ENCODE measurements at places on chromosomes 7 and 10. TPM values are rescaled to one million over a fixed set of nuclear protein-coding genes. Genes with fewer than 3 reads are reported as not detected.

DNA sequence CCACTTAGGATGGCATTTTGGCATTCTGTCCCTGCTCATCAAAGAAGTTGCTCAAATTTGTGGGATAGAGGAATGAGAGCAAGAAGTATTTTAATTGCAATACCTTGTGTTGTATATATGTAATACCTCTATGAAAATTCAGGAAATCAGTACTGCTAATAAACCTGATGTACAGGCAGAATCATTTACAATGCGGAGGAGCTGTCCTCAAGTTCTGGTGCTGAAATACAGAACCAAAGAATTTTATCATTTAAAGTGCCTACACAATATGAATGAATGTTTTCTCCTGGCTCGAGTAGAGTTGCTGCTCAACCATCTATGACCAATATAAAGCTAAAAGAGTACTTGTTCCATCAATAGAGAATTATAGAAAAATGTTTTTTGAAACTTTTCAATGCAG is 305.8 kb downstream of the PLXNA4 start:
- no peak for DNase-seq
- H3K27ac ChIP-seq = no peak overlapping the region
- no peaks in the 10 kb centered on the region for H3K4me1 ChIP-seq
- no peaks in the 10 kb centered on the region for H3K27me3 ChIP-seq
- no peaks in the 10 kb centered on the region for H3K36me3 ChIP-seq
- H3K4me3 ChIP-seq = no peak overlapping the region

DNA sequence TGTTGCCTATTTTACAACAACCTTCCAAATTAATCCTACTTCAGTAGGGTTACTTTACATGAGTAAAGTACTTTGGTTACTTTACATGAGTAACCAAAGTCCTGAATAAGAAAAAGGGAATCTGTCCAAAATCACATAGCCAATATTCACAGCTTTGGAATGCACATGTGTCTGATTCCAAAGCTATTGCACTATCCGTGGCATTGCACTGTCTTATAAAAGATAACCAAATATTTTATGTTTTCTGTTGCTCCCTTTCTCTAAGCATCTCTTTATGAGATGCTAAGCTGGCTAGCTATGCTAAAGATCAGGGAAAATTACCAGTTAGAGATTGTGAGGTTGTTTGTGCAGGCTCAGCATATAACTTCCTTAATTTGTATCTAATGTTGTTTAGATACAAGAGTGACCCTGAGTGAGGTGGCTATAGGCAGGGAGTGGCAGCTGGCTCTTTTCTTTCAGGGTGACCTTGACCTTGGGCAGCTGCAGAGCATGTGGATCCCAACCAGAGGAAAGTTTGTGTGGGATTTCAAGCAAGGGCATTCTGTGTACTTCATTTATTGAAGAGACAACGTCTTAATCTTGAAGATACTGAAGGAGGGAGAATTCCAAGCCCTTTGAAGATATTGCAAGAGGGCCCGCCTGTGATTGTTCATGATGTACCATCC is 366.1 kb upstream of the ANKRD30A start:
- no peak overlapping the region for H3K27ac ChIP-seq
- no peaks in the 10 kb centered on the region for H3K4me1 ChIP-seq
- no peak overlapping the region for H3K4me3 ChIP-seq
- H3K36me3 ChIP-seq = no peaks in the 10 kb centered on the region

DNA sequence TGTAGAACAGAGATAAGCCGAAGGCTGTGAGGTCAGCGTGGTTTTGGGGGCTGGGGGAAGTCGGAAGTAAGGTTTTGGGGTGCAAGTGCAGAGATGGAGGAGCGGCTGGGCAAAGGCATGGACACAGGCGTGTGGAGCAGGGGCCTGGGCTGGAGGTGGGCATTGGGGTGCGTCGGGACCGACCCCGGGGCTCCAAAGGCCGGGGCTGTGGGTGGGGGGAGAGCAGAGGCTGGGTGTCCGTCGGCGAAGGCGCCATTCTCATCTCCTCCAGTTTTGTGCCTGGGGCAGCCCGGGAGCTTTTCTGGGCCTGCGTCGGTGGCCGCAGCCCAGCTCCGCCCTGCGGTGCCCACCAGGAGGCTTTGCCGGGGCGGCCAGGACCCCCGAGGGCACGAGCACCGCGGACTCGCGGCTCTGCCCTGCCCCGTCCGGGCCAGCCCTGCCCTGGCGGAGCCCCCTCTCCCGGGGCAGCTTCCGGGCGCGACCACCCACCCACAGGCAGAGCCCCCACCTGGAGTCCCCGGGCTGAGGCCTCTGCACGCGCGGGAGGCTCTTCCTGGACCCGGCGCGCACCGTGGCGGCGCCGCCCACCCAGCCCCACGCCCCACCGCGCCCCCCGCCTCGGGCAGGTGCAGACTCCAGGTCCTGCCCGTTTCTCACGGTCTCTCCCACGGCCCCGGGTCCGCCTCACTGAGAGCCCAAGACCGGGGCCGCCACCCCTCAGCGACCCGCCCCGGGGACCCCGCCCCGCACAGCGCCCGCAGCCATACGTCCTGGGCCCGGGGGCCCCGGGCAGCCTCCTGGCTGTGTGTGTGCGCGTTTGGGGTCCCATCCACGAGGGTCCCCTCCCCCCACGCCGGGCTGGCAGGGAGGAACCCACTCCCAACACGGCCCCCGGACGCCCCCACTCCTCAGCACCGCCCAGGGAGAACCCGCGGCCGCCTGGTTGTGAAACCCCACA is 7.7 kb upstream of the SCART1 start:
- DNase-seq = no peak
- H3K4me1 ChIP-seq = no peaks in the 10 kb centered on the region
- H3K27ac ChIP-seq = no peak overlapping the region
- no peak overlapping the region for H3K4me3 ChIP-seq

- no peaks in the 10 kb centered on the region for H3K27me3 ChIP-seq
- H3K4me1 ChIP-seq = no peaks in the 10 kb centered on the region
- DNase-seq = no peak
- no peak overlapping the region for H3K4me3 ChIP-seq
- H3K36me3 ChIP-seq = no peaks in the 10 kb centered on the region
Observed at GRCh38 chr10:77350134-77350533, 287.5 kb downstream of the KCNMA1 start.

DNA sequence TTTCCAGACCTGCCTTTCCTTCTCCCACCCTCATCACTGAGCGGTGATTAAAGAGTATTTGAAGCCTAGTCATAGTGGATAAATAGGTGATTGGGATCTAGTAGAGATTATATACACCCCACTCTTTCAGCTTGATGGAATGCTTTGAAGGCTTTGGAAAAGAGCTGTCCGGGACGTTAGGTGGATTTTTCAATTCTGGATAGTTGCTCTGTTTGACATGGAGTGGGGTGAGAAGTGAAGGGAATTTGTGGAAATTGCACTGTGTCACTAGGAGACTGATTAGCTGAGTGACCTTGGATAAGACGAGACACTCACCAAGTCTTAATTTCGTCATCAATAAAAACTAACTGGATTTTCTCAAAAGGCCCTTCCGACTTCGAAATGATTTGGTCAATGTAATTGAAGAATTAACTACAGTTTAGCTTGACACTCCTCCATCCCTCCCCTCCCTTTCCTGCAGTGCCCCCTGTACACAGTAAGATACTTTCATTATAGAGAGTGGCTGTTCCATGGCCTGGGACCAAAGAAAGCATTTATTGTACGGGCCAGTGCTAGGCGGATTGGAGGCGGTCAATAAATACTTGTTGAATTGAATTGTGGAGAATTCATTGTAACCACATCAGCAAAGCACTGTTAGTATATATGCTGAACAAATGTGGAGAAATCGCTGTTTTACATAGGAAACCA is 962 bp downstream of the ZKSCAN1 start:
- H3K27ac ChIP-seq = peak overlapping the region; percentile 97
- no peaks in the 10 kb centered on the region for H3K27me3 ChIP-seq
- no peak for DNase-seq
- peaks cover 8% of the 10 kb centered on the region for H3K4me1 ChIP-seq
- peak overlapping the region; percentile 99 for H3K4me3 ChIP-seq

- H3K4me3 ChIP-seq = no peak overlapping the region
Observed at GRCh38 chr10:22837351-22837750, 90.5 kb upstream of the ARMC3 start.

DNA sequence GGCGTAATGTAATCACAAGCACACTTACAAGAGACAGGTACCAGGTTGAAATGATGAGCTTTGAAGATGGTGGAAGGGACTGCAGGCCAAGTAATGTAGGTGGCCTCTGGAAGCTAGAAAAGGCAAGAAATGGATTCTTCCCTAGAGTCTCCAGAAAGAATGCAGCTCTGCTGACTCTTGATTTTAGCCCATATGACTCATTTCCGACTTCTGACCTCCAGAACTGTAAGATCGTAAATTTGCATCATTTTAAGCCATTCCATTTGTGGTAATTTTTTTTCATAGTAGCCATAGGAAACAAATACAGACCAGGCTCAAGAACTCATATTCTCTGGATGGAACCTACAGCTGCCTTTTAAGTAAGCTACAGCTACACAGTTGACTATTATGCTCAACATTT is 315.5 kb downstream of the MAGI2 start:
- no peak overlapping the region for H3K27ac ChIP-seq
- no peaks in the 10 kb centered on the region for H3K36me3 ChIP-seq
- no peak overlapping the region for H3K4me3 ChIP-seq
- no peaks in the 10 kb centered on the region for H3K27me3 ChIP-seq
- H3K4me1 ChIP-seq = no peaks in the 10 kb centered on the region

DNA sequence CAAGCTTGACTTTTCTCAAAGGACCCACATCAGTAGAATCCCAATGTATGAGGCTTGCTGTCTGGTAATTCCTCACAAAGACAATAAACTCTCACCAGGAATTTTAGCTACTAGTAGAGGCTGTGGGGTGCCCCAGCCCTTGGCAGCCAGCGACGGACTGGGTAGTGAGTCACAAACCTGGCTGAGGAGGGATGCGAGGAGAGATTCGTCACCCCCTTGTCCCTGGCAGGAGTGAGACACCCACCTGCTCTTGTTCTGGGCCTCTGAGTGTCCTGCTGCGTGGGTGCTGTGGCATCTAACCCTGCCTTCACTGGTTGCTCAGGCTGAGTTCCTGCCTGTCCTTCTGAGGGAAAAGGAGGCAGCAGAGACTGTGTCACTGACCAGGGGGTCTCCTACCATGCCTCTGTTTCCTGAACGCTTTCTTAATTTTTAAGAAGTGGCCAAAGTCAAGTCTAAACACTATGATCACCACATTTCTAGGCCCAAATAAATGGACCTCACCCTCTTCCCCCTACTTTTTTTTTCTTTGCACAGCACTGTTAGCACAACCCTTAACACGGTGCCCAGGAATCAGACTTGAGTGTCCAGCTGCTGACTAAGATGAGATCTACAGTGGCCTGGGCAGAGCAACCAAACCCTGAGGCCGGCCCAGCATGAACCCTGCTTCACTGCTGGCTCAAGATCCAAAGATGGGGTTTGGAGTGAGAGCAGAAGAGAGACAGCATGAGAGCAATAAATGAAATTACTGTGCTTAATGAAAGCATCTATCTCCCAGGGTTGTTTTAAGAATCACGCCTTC is 146.4 kb downstream of the ANLN start:
- no peak for DNase-seq
- H3K4me3 ChIP-seq = no peak overlapping the region
- no peaks in the 10 kb centered on the region for H3K27me3 ChIP-seq
- H3K4me1 ChIP-seq = no peaks in the 10 kb centered on the region
- no peaks in the 10 kb centered on the region for H3K36me3 ChIP-seq

GRCh38 chr7:139661043-139661440 is 116.8 kb downstream of the HIPK2 start:
- H3K27me3 ChIP-seq = no peaks in the 10 kb centered on the region
- H3K36me3 ChIP-seq = no peaks in the 10 kb centered on the region
- H3K27ac ChIP-seq = peak overlapping the region; percentile 45

- DNase-seq = no peak
- H3K4me3 ChIP-seq = no peak overlapping the region
- H3K4me1 ChIP-seq = no peaks in the 10 kb centered on the region
- no peak overlapping the region for H3K27ac ChIP-seq
- no peaks in the 10 kb centered on the region for H3K36me3 ChIP-seq
Observed at GRCh38 chr7:84668116-84668515, 473.5 kb upstream of the SEMA3A start.

DNA sequence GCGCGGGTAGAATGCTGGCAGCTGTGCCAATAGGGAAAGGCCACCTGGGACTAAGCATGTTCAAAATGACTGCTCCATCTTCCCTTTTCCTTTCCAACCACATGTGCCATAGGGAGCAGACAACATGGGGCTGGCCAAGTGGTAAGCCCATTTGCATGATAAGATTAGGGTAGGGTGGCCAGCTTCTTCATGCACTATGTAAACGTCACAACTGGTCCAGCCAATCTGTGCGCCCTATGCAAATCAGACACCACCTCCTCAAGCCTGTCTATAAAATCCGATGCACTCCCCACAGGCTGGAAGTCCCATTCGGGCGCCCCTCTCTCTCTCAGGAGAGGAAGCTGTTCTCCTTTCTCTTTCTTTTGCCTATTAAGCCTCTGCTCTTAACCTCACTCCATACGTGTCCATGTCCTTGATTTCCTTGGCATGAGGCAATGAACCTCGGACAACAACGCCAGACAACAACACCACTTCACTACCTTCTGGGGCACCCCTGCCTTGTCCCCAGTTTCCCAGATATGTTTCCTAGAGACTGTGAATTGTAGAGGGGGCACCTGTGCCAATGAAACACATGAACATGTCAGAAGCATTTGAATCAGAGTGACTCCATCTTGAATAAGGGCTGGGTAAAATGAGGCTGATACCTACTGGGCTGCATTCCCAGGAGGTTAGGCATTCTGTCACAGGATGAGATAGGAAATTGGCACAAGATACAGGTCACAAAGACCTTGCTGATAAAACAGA is 19.1 kb upstream of the EXOC6 start:
- no peak overlapping the region for H3K4me3 ChIP-seq
- H3K27ac ChIP-seq = no peak overlapping the region
- no peak for DNase-seq

GRCh38 chr7:129454249-129454551 is 20.0 kb downstream of the STRIP2 start:
- H3K4me1 ChIP-seq = no peaks in the 10 kb centered on the region
- H3K27ac ChIP-seq = no peak overlapping the region
- H3K27me3 ChIP-seq = no peaks in the 10 kb centered on the region
- H3K4me3 ChIP-seq = no peak overlapping the region
- H3K36me3 ChIP-seq = no peaks in the 10 kb centered on the region

DNA sequence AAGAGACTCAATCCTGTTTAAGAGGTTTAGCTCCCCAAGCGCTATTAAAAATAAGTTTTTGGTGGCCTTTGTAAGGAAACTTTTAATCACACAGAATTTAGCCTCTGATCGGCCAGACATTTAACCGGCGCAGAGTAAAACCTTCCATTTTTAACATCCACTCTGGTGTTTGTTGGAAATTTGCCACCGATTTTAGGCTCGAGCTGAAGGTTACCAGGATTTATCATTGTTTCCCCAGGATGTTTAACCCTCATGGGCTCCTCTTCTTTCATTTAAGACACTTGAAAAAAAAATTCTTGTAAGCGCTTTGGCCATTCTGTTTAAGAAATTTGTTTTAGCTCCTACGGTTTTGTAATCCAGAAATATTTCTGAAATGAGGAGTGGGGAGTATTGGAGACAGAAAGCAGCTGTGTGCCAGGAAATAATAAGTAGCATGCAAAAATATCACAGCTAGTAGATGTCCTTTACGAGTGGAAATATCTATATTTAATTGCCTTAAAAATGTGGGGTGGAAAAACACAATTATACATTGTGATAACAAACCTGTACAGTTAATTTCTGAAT is 3.4 kb downstream of the NEUROD6 start:
- DNase-seq = no peak
- H3K36me3 ChIP-seq = no peaks in the 10 kb centered on the region
- H3K4me3 ChIP-seq = no peak overlapping the region
- no peaks in the 10 kb centered on the region for H3K4me1 ChIP-seq

Gene RFC2
- 4.9 TPM for total RNA-seq

Gene BUD31
- total RNA-seq = 45.3 TPM

Gene FFAR4
- not detected for total RNA-seq

Gene CCT6A
- 255 TPM for total RNA-seq

Gene CLDN12
- total RNA-seq = 7.4 TPM

Gene DENND2A
- total RNA-seq = 50.7 TPM

Gene CDHR3
- total RNA-seq = 5.4 TPM
